ENCODE measurements at places on chromosomes 3 and 15. TPM values are rescaled to one million over a fixed set of nuclear protein-coding genes. Genes with fewer than 3 reads are reported as not detected.

The ECE2 gene
- not detected for total RNA-seq

The UCN2 gene
- 25.1 TPM for total RNA-seq

The ATP8B4 gene
- total RNA-seq: 2.7 TPM

The CILP gene
- total RNA-seq: not detected

The CACNA2D2 gene
- not detected for total RNA-seq

The NCKIPSD gene
- 21.9 TPM for total RNA-seq

The FEZF2 gene
- not detected for total RNA-seq

The PRKCI gene
- total RNA-seq: 69.9 TPM

The GP5 gene
- total RNA-seq: under 0.01 TPM

The MASP1 gene
- 214 TPM for total RNA-seq

The BLM gene
- total RNA-seq: 17.0 TPM

The PRR20G gene
- total RNA-seq: not detected

The LYZL4 gene
- not detected for total RNA-seq

The LMCD1 gene
- total RNA-seq: 44.2 TPM

The CFAP20DC gene
- 2.0 TPM for total RNA-seq

The NR1I2 gene
- under 0.01 TPM for total RNA-seq

The FGD5 gene
- total RNA-seq: 0.22 TPM

The COL7A1 gene
- total RNA-seq: 23.6 TPM

The GALNT15 gene
- total RNA-seq: 4.2 TPM

All from placental pericyte (primary cell).